Activated CD4-positive, alpha-beta T cell treated with anti-CD3 and anti-CD28 coated beads, Interleukin-2, amount 50 U/mL, for 24 hours (primary cell): ENCODE measurements at places on chromosomes 6 and 20.

- DNase-seq = no peak
Measured at GRCh38 chr6:53309059-53309900, 39.5 kb downstream of the ELOVL5 start.

GRCh38 chr6:163298079-163298830 lies 116.3 kb upstream of the QKI start:
- no peak for DNase-seq

GRCh38 chr20:44819936-44820335 lies 9.6 kb upstream of the RIMS4 start:
- no peak for DNase-seq

DNA sequence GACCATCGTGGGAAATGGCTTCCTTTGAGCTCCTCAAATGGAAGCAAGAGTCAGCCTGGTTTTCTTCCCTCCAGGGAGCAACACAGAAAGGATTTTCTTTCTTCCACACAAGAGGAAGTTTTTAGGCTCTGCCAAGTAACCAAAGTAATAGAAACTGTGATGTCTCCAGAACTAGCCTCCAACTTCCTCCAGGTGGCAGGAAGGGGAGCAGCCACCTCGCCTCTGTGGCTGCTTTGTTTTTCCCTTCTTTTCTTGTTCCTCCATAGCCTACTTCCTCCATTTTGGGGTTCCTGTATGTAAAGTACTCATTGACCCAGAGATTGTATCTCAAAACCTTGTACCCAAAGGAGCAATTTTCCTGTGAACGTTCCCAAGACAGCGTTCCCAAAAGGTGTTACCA lies 32.7 kb upstream of the CCR6 start:
- DNase-seq = no peak

- DNase-seq = no peak
Measured at GRCh38 chr20:22389836-22390542, 194.4 kb downstream of the FOXA2 start.
